ENCODE measurements at places on chromosomes 11 and 22. TPM values are rescaled to one million over a fixed set of nuclear protein-coding genes. Genes with fewer than 3 reads are reported as not detected.

Gene ALDH3B2
- total RNA-seq: not detected

Gene A4GALT
- 9.4 TPM for total RNA-seq

Gene BTG4
- total RNA-seq: 0.15 TPM

Gene MUC2
- total RNA-seq: not detected

Gene NAA40
- total RNA-seq: 8.8 TPM

Gene LMO2
- total RNA-seq: 0.30 TPM

Gene VSIG10L2
- not detected for total RNA-seq

Gene POLD4
- total RNA-seq: 97.1 TPM

Gene PGA4
- 0.17 TPM for total RNA-seq

Gene PHF21B
- not detected for total RNA-seq

Gene TH
- total RNA-seq: not detected

Gene MN1
- total RNA-seq: 0.45 TPM

Gene ASCL2
- total RNA-seq: not detected

Gene KCNJ1
- not detected for total RNA-seq

Gene P2RX6
- 0.34 TPM for total RNA-seq

Gene TTC28
- total RNA-seq: 11.0 TPM

Gene IGSF9B
- total RNA-seq: 0.15 TPM

Gene BTBD18
- not detected for total RNA-seq

Gene CDHR5
- total RNA-seq: not detected

Gene UPB1
- total RNA-seq: not detected

Gene ROM1
- total RNA-seq: 1.9 TPM

Gene OR4C46
- not detected for total RNA-seq

Gene KCNJ11
- total RNA-seq: under 0.01 TPM

Gene OR5A1
- not detected for total RNA-seq

Gene POTEH
- not detected for total RNA-seq

Gene TRPM5
- not detected for total RNA-seq

Gene TPP1
- total RNA-seq: 27.2 TPM

Gene HEPHL1
- not detected for total RNA-seq

Gene BACE1
- 22.7 TPM for total RNA-seq

Gene PLA2G6
- total RNA-seq: 2.9 TPM

Gene OTOG
- total RNA-seq: not detected

Gene TSSK2
- total RNA-seq: not detected

Gene FAT3
- 0.59 TPM for total RNA-seq

Gene NXPE2
- not detected for total RNA-seq

Gene LAMTOR1
- 149 TPM for total RNA-seq

Gene CKAP5
- total RNA-seq: 65.4 TPM

Gene AIFM3
- total RNA-seq: 0.74 TPM

Gene SCUBE1
- total RNA-seq: 0.17 TPM

Gene DGCR8
- total RNA-seq: 13.4 TPM

Gene PHOX2A
- not detected for total RNA-seq

Gene NUP50
- total RNA-seq: 46.1 TPM

Gene OR8G5
- total RNA-seq: not detected

Gene DDIAS
- 7.3 TPM for total RNA-seq

Gene YPEL4
- total RNA-seq: 0.45 TPM

Gene RNH1
- total RNA-seq: 273 TPM

Measured in bronchus fibroblast of lung (primary cell).